ENCODE measurements at places on chromosomes 6 and 20.

DNA sequence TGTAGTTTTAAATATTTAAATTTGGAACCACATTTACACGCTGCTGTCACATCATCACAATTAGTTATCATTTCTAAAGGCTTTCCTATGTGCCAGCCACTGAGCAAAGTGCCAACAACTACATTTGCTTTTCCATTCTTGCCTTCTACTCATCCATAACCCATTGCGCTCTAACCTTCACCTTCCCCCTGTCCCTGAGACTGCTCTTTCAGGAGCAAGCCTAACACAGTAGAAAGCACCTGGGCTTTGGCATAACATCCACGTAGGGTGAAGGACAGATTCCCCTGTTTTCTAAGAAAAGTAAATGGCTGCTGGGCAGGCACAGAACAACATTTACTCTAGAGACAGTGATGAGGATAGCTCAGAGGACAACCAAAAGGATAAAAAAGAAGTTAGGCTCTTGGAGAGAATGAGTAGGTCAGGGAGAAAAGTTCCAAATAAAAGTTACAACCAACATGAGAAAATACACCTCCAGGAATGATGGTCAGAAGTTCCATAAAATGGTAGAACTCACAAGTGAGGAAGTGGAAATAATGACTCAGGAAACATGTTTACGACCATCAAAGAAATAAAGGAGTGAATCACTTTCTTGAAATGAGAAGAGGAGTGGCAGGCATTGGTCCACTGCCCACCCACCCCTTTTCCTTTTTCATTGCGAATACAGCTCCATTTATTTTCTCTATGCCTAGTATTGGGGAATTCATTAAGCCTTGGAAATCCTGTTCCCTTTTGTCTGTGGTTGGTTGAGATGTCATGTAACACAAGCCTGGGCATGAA lies 77.2 kb downstream of the PFDN4 start:
- no peak for DNase-seq

GRCh38 chr6:161549977-161550655 lies 276.3 kb upstream of the AGPAT4 start:
- DNase-seq, result no peak

DNA sequence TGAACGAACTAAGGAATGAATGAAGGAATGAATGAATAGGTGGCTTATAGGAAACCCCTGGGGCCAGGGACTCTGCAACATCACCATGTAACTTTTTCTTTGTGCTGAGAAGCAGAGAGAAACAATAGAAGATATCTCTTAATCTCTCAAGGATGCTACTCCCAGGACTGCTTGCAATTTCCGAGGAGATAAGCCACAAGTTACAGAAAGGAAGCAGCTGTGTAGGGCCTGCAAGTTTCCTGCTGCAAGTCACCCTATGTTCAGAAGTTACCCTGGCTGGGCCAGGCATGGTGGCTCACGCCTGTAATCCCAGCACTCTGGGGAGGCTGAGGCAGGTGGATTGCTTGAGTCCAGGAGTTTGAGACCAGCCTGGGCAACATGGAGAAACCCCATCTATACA lies 7.3 kb upstream of the MAVS start:
- no peak for DNase-seq

- no peak for DNase-seq
Observed at GRCh38 chr6:6251555-6252280, 68.7 kb downstream of the F13A1 start.

DNA sequence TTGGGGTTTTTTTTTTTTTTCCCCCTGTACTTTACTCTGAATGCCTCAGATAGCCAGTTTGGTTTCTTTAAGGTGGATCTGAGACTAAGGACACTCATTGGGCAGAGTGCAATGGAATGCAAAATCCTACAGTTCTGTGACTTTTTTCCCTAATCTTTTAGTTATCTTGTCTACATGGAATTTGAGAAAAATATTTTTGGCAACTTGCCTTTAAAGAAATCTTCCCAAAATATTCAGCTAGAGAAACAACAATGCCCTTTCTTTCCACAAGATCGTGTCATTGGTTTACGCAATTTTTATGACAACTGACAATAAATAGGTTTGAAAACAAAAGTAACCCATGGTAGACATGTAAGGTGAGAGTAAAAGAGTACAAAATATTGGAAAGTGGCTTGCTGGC lies 171.7 kb upstream of the LAMP5 start:
- no peak for DNase-seq

- DNase-seq, result no peak
Observed at GRCh38 chr6:20719980-20720379, 185.7 kb downstream of the CDKAL1 start.

DNA sequence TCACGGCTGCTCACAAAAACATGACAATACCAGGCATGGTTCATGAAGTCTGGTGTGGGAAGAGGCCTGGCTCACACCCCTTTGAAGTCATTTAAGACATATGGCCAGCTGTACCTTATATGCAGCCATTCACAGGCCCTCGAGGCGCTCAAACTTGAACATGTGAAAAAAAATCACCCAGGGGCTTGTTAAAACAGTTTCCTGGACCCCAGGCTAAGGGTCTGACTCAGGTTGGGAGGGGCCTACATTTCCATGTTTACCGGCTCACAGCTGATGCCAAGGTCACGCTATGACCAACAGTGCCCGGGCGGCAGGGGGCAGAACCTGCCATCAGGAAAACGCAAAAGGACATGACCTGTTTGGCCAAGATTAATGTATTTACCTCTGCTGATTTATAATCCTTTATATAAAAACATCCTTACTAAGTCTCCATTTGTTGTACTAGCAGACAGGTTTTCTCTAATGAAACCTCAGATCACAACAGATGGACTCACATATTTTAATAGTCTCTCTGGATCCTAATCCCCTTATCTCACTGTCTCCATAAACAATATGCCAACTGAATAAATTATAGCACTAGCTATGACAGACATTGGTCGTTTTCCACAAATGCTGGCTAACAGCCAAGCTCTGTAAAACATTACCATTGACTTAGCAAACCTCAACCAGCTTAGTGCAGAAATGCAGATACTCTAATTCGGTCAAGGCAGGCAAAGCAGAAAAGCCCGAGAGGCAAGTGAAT lies 19.9 kb downstream of the EZR start:
- peak; percentile 50 for DNase-seq

DNA sequence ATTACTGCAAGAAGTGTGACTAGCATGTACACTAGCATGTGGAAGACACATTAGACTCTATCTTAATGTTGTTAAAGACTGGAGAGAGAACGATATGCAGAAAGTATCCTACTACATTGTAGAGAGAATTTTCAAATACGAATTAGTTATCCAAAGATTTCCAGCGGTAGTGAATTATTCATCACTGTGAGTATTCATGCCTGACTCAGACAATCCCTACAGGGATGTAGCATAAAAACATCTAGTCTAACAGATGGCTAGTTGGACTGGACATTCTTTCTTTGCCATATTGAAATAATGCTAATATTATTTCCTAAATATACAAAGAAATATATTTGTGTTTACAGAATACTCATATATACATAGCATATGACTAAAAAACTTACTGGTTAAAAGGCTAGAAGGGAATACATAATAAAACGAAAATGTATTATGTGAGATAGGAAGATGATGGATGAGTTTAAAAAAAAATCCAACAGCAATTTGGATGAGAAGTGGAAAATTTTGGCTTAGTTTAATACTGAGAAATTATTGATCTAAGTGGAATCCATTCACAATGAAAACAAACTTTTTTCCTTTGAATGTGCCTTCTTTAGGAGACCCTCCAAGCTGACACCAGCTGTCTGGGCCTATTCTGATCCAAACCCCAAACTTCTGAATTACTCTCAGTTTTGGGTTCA lies 580.7 kb downstream of the RFPL4B start:
- no peak for DNase-seq

GRCh38 chr6:138387577-138388368 lies 10.1 kb downstream of the SMIM28 start:
- no peak for DNase-seq

GRCh38 chr6:13985663-13986325 lies 61.0 kb downstream of the RNF182 start:
- DNase-seq, result no peak

GRCh38 chr20:51469046-51469445 lies 73.5 kb downstream of the NFATC2 start:
- no peak for DNase-seq

DNA sequence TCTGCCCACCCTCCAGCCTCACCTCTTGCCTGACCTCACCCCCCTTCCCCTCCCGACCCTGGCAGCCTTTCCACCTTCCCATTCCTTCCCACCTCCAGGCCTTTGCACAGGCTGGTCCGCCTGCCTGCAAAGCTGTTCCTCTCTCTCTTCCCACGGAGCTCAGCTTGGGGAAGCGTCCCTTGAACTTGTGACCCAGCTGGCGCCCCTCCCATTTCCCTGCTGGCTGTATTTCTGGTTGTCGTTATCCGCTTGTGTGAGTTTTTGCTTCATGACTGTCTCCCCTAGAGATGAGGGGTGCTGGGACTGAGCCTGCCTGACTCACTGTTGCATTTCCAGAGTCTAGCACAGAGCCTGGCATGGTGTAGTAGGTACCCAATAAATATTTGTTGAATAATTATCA lies 32.5 kb downstream of the VSTM2L start:
- DNase-seq, result no peak

Data from kidney capillary endothelial cell (primary cell).